ENCODE measurements at places on chromosomes 3 and 15.

DNA sequence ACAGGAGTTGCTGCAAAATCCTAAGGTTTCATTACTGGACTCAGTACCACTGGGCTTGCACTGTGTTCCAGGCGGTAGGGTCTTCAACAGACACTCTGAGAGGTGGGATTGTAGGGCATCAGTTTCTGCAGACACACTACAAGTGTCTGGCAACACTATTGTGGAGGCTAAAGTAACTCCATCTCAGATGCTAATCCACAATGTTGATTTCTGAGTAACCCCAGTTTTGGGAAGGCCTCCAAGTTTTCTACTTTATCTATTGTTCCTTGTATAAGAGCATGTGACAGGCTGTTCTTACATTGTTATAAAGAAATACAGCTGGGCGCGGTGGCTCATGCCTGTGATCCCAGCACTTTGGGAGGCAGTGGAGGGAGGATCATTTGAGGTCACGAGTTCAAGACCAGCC, 2.5 kb upstream of the ABHD5 start:
- peaks cover 5% of the 10 kb centered on the region for H3K27me3 ChIP-seq
- peaks cover 5% of the 10 kb centered on the region for H3K36me3 ChIP-seq
- DNase-seq: no peak
- H3K4me3 ChIP-seq: no peak overlapping the region
- peaks cover 28% of the 10 kb centered on the region for H3K4me1 ChIP-seq

DNA sequence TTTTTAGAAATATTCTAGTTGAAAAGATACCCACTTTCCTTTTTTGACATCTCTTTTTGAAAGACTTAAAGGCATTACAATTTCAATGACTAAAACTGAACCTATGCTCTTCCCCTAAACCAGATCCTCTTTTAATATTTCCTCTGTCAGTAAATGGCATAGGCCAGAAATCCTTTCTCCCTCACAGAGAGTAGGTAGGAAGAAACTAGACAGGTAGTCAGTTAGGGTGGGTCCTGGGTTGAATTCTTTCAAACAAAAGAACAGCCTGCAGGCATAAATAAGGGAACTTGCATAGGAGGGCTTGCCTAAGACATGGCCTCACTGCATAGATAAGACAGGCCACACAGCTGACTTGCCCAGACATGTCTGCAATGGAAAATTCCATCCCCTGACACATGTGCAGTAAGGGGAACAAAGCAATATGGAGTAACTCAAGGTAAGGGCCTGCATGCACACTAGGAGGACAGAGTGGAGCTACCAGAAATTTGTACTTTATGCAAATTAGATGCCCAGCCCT, 23.1 kb downstream of the PLSCR5 start:
- H3K27me3 ChIP-seq: peaks cover 19% of the 10 kb centered on the region
- no peak for DNase-seq
- H3K36me3 ChIP-seq: peaks cover 2% of the 10 kb centered on the region

GRCh38 chr15:59189241-59189640, 17.4 kb upstream of the LDHAL6B start:
- H3K27ac ChIP-seq: no peak overlapping the region
- peaks cover 27% of the 10 kb centered on the region for H3K36me3 ChIP-seq
- no peak for DNase-seq
- H3K4me3 ChIP-seq: no peak overlapping the region
- H3K4me1 ChIP-seq: no peaks in the 10 kb centered on the region

DNA sequence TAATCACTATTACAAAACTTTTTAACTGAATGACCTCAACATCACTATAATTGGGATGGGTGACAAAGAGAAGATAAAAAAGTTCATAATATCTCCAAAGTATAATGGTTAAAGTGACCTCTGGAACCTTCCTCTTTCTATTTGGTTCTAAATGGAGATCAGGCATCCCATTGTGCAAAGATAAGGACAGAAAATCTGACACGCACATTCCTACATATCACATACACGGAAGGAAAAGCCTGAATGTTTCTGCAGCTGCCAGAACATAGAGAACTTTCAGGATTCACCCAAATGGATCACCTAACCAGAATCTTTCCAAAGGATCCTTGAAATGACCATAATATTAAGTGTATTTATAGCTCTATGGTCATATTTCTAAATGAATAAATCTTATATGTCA, 128.2 kb downstream of the TFDP2 start:
- peaks cover 30% of the 10 kb centered on the region for H3K4me1 ChIP-seq
- H3K4me3 ChIP-seq: no peak overlapping the region
- no peak overlapping the region for H3K27ac ChIP-seq
- DNase-seq: no peak
- H3K36me3 ChIP-seq: peaks cover 9% of the 10 kb centered on the region

DNA sequence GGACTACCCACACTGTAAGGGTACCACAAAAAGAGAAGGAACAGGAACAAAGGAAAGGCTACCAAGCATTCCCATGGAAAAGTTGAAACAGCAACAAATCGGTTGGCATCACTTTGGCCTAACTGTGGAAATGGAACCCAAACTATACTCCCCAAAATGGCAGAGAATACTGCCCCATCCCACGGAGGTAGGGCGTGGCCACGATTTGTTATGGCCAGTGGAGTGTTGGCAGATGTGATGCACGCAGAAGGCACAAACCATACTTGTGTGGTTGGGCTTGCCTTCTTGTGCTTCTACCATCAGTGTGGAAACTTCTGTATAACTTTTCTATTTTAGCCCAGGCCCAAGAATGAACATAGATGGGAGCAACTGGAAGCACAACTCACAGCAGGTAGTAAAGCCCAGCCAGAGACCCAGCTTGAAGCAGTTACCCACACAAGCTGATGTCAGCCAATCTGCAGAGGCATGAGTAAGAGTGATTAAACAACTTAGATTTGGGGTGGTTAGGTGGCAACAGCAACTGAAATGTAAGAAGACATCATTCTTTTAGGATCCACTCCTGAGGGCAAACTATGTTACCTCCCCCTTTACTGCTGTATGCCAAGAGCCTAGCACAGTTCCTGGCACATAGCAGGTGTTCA, 64.1 kb downstream of the BTD start:
- H3K27me3 ChIP-seq: no peaks in the 10 kb centered on the region
- no peak for DNase-seq
- H3K4me1 ChIP-seq: peaks cover 23% of the 10 kb centered on the region
